ENCODE measurements at places on chromosomes 16 and 17. TPM values are rescaled to one million over a fixed set of nuclear protein-coding genes. Genes with fewer than 3 reads are reported as not detected.

SPATA32 gene
- not detected for polyA plus RNA-seq

ADGRG3 gene
- polyA plus RNA-seq = 0.30 TPM

- DNase-seq = no peak
Measured at GRCh38 chr17:10116753-10117420, 81.5 kb downstream of the GAS7 start.

DNA sequence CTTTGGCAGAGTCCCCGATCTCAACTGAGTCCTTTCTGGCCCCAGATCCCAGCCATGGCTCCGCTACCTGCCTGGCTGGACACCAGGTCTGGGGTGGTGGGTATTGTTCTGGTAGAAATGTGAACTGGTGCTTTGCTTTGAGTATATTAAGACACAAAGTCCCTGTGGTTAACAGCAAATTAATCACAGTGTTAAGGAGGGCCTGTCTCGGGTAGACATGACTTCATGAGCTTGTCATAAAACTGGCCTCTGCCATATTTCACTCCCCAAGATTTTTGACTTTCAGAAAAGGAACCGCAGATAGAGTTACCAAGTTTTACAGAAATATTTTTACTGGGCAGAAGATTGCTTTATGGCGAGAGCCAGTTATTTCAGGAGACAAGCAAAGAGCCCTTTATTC is 19.5 kb downstream of the NKD1 start:
- DNase-seq = no peak

- no peak for DNase-seq
Measured at GRCh38 chr17:17343896-17344506, 40.8 kb downstream of the NT5M start.

All from spinal cord (tissue), 10 donors.